ENCODE measurements at places on chromosomes 12 and 14.

DNA sequence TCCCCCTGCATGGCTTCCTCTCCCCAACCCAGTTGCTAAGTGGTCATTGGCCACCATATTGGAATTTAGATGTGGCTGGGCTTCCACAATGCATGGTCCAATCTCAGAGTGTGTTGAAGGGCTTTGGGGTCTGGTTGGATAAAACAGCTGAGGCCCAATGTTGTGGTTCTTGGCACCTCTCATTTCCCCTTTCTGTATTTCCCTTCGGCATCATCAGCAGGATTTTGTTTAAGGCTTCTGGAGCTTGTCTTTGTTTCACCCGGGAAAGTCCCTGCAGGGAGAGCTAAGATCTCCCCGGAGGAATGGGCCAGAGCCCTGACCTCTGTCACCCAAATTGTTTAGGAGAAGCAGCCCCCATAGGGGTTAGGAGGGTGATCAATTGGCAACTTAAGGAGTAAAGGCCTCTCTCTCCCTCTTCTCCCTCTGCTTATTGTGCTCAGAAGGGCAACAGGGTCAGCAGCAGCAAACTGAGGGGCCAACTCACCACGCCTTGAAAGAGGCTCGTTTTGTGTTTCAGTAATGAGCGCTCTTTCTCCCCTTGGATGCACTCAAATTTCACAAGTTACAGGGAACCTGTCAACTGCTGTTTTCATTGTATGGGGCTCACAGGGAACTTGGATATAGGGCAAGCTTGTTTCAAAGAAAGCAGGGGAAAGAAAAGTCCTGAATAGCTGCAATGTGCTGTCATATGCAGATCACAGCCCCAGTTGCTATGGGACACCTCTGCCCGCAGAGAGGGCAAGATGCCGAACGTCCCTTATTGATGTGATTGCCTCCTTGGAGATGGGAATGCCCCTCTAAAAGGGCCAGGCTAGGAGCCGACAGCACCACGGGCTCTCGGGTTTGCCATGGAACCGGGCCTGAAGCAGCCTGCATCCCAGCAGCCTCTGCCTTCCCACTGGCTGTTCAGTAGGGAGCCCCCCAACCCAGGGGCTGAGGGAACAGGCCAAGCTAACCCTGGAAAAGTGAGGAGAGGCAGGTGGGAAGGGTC, 223.7 kb downstream of the ZFP36L1 start:
- no peak for DNase-seq

- no peak for DNase-seq
Observed at GRCh38 chr12:49864798-49865090, 21.8 kb upstream of the BCDIN3D start.

DNA sequence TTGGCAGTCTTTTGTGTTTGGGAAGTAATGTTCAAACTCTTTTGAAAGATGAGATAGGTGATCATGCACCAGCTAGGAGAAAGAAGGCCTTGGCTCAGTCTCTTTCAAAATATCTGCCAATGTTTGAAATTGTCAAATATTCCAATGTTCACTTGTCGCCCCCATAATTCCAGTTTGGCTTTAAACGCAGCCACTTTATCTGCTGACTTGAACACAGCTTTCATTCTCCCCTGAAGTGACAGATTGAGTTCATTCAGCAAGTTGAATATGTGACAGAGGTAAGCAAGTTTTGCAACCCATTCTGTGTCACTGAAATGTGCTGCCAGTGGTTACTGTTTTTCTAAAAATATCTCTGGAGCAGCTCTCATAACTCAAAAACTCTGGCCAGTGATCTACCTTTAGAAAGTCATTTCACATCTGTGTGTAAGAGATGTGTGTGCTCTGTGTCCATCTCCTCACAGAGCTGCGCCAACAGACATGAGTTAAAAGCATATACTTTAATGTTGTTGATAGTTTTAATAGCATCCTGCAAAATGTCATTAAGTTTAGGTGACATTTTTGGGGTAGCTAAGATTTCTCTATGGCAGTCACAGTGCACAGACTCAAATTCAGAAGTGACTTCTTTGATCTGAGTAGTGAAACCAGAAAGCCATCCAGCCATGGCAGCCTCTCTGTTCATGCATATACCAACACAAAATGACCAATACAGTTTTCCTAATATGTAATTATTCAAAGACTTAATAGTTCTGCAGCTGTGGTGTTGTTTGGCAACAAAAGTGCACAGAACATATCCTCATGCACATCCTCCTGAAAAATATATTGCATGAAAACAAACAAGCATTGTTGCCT, 614.3 kb upstream of the MIS18BP1 start:
- DNase-seq, result no peak

DNA sequence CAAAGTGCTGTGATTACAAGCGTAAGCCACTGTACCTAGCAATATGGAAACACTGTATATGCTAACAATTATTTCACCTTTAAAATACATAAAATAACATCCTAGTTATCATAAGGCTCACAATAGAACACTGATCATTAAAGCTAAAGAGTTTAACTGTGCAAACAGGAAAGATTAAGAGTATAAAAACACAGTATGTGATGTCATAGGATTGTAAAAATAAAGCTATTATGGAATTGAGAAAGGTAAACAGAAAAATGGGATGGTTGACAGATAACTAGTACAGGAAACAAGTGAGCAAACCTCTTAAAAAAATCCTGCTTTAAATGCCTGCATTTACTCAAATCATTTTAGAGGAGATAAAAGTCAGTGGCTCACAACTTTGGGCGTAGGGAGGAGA, 10.8 kb upstream of the IPO8 start:
- DNase-seq, result no peak

DNA sequence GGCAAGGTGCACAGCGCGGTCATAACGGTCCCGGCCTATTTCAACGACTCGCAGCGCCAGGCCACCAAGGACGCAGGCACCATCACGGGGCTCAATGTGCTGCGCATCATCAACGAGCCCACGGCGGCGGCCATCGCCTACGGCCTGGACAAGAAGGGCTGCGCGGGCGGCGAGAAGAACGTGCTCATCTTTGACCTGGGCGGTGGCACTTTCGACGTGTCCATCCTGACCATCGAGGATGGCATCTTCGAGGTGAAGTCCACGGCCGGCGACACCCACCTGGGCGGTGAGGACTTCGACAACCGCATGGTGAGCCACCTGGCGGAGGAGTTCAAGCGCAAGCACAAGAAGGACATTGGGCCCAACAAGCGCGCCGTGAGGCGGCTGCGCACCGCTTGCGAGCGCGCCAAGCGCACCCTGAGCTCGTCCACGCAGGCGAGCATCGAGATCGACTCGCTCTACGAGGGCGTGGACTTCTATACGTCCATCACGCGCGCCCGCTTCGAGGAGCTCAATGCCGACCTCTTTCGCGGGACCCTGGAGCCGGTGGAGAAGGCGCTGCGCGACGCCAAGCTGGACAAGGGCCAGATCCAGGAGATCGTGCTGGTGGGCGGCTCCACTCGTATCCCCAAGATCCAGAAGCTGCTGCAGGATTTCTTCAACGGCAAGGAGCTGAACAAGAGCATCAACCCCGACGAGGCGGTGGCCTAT, 875 bp downstream of the HSPA2 start:
- DNase-seq, result peak; percentile 47

- DNase-seq, result no peak
Observed at GRCh38 chr12:58966939-58967338, 46.6 kb upstream of the LRIG3 start.

GRCh38 chr14:104119488-104120251, 18.7 kb upstream of the KIF26A start:
- peak; percentile 13 for DNase-seq

GRCh38 chr12:108697905-108698304, 33.4 kb downstream of the CORO1C start:
- DNase-seq, result no peak

DNA sequence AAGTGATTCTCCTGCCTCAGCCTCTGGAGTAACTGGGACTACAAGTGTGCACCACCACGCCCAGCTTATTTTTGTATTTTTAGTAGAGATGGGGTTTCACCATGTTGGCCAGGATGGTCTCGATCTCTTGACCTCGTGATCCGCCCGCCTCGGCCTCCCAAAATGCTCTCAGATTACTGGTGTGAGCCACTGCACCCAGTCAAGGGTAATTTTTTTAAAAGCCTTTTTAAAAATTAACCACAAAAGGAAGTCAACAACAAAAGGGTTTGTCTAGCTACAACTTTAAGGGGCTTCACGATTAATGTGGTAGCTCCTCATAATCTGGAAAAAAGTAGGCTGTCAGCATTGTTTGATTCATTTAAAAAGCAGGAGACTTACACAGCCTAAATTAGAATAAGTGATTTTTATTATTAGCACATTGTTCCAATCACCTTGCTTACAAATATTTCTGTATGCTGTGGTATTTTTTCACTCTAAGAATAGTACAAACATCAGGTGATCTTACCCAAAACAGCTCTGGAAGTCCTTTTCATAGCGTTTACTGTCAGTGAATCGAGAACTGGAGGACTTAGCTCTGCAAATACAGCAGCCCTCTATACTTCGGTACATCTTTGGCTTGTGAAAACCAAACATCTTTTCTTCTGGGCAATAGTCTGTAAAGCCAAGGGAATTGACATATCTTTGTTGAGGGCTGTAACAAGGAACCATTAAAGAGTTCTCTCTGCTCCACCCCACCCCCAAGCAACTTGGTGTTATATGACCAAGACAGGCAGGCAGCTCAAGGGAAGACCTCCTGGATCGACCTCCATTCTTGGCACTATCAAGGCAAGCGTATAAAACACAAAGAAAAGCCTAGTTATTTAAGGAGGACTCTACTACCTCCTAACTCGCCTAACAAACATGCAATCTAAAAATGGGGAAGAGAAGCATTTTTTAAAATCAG, 28.1 kb downstream of the SINHCAF start:
- no peak for DNase-seq

DNA sequence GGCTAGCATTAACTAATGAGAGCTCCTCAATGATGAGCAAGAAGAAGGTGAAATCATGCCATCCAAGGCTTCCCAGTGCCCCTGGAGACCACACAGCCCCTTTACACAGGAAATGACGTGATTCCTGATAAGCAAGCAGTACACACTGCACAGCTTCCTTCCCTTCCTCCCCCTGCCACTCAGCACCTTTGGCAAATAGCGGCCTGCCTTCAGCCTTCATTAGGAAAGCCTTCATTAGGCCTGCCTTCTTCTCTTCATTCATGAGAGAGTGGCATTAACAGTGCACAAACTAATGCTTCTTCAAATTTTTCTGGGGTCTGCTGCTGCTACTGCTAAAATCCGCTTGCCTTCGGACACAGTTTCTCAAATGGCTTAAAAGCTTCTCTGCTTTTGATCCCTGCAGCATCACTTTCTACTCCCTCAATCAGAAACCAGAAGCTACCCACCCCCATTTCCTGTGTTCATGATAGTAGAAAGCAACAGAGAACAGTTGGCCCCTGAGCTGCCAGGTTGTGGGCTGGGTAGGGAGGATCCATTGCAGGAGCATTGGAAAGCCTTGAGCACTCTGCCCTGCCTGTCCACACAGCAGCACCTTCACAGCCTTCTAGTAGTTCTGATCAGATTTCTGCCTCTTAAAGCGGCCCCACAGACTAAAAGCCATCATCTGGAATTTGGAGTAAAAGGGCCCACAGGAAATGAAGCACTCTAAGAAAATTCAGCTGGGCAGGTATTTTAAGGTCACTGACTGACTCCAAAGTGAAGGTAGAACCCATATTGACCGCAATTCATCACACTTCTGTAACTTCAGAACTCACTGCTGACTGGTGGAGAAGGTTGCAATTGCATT, 103.8 kb upstream of the ETV6 start:
- no peak for DNase-seq

- no peak for DNase-seq
Observed at GRCh38 chr12:17680220-17680619, 409.8 kb downstream of the RERGL start.

DNA sequence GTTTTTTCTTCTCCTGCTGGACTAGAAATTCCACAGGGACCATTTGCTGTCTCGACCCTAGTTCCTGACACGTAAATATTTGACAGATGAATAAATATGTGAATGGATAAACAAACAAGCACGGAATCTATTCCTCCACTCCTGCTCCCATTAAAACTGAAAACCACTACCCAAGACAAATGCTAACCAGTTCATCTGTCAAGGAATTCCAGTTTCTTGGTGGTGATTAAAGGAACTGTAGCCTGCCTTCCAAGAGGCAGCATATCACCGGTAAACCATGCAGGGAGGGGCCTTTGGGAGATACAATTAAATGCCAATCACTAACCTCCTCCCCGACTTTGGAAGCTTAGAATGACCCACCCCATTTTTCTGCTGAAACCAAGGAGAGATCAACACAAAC, 95.4 kb downstream of the TTC7B start:
- DNase-seq, result no peak

DNA sequence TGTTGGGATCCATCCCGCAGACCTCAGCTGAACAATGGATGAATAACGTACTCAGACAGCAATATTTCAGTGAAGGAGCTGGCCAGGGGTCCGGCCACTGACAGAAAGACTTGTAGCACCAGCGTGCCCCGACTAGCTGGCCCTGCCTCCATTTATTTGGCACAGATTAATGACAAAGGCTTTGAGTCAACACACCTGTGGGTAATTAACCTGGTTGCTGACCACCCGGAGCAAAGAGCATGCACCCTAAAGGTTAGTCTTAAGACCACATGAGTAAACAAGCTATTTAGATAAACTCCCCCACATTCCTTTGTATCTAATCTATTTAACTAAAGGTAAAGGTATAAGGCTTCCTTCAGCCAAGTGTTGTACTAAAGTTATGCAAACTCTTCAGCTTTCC, 868.6 kb downstream of the LRFN5 start:
- DNase-seq, result no peak

DNA sequence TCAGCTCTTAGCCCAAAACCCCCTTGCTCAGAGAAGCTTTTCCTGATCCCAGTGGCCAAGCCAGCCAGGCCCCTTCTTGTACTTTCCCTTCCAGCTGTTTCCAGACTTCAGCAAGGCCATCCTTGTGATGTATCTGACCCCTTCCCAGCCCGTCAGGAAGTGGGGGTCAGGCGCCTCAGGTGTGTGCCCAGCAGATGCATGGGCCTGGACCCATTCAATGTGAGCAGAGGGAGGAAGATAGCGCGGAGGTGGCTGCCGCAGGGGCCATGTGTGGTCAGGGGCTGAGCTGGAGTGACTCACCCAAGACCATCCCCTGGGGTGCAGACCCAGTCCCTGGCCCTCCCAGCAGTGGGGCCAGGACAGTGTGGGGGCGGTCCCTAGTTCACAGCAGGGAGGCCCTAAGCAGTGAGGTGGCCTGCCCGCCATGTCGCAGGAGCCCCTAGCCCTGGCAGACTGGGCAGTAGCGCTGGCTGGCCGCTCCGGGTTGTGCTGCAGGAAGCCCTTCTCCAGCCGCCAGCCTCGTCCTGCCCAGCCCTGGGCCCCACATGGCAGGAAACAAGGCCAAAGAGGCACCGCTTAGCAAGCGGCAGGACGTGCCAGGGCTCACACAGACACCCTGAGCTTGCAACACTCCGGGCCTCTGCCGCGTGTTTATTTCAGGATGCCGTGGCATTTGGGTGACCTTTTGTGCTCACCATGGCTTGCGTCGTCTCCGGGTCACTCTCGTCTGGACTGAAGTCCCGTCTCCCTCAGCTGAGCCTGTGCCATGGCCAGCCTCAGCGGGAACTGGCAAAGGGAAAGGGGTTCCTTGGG, 12.0 kb downstream of the ADSS1 start:
- DNase-seq, result peak; percentile 93

- no peak for DNase-seq
Observed at GRCh38 chr12:114499338-114499737, 93.4 kb upstream of the TBX5 start.

- DNase-seq, result no peak
Observed at GRCh38 chr14:65290830-65291229, 121.7 kb upstream of the FUT8 start.
